Neuronal stem cell (in vitro differentiated cells): ENCODE measurements at places on chromosomes 7 and 10.

DNA sequence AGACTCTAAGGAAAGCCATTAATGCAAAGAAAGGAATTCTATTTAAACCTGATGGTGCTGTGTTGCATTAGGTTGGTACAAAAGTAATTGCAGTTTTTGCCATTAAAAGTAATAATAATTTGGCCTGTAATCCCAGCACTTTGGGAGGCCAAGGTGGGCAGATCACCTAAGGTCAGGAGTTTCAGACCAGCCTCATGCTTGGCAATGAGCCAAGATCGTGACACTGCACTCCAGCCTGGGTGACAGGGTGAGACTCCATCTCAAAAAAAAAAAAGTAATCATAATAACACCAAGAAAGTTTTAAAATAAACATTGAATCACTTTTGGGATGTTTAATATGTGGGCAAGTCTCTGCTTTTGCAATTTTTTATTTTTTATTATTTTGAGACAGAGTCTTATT, 107.3 kb upstream of the FRMD4A start:
- no peak overlapping the region for H3K27ac ChIP-seq
- no peaks in the 10 kb centered on the region for H3K4me1 ChIP-seq
- H3K4me3 ChIP-seq = no peak overlapping the region

DNA sequence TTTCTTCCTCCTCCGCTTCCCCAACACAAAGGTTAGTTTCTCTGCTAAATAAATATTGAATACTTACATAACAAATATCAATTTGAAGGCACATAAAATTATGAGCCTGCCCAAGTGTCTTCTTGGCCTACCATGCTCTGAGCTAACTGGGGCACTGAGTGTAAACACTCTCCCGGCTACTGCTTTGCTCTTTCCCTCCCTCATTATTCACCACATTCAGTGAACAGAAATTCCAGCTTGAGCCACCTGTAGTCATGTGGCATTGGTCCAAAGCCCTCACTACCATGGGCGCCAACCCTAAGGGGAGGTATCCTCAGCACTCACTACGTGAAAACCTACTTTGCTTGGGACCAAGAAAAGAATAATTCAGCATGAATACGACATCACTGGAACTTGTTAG, 409.0 kb downstream of the KCNMA1 start:
- no peak for DNase-seq
- H3K36me3 ChIP-seq = no peaks in the 10 kb centered on the region
- H3K27ac ChIP-seq = no peak overlapping the region

GRCh38 chr7:112779667-112780066, 10.5 kb downstream of the TMEM168 start:
- H3K27me3 ChIP-seq = no peaks in the 10 kb centered on the region
- DNase-seq = no peak

- H3K27ac ChIP-seq = no peak overlapping the region
- no peaks in the 10 kb centered on the region for H3K4me1 ChIP-seq
- H3K4me3 ChIP-seq = no peak overlapping the region
- H3K27me3 ChIP-seq = no peaks in the 10 kb centered on the region
- no peaks in the 10 kb centered on the region for H3K36me3 ChIP-seq
Measured at GRCh38 chr7:92644406-92645113, 54.4 kb upstream of the FAM133B start.

GRCh38 chr7:98840722-98841121, 29.1 kb downstream of the TMEM130 start:
- no peak overlapping the region for H3K4me3 ChIP-seq
- no peak overlapping the region for H3K27ac ChIP-seq
- no peaks in the 10 kb centered on the region for H3K27me3 ChIP-seq
- DNase-seq = no peak
- no peaks in the 10 kb centered on the region for H3K36me3 ChIP-seq
- H3K4me1 ChIP-seq = no peaks in the 10 kb centered on the region

GRCh38 chr7:79376299-79377025, 77.0 kb downstream of the MAGI2 start:
- DNase-seq = no peak
- no peaks in the 10 kb centered on the region for H3K27me3 ChIP-seq
- no peaks in the 10 kb centered on the region for H3K4me1 ChIP-seq

DNA sequence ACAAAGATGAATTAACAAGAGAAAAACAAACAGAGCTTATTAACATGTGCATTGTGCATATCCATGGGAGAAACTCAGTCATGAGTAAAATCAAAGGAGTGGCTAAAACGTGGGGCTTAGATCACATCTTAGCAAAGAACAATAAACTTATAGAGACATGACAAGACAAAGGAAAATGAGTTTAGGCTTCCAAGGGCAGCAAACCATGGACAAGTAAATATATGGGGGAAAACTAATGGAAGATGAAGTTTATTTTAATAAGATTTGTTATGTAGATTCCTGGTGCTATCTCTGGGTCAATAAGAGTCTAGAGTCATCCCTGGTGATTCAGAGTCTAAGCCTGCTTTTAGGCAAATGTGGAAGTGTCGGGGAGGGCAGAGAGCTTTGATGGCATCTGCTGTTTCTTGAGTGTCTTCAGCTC, 87.2 kb upstream of the PLPP4 start:
- no peak overlapping the region for H3K4me3 ChIP-seq
- H3K36me3 ChIP-seq = no peaks in the 10 kb centered on the region
- H3K27me3 ChIP-seq = no peaks in the 10 kb centered on the region
- no peak overlapping the region for H3K27ac ChIP-seq
- H3K4me1 ChIP-seq = no peaks in the 10 kb centered on the region

- no peak overlapping the region for H3K27ac ChIP-seq
- H3K36me3 ChIP-seq = no peaks in the 10 kb centered on the region
- H3K4me1 ChIP-seq = peaks cover 4% of the 10 kb centered on the region
Measured at GRCh38 chr7:28433699-28434219, 21.4 kb downstream of the CREB5 start.

- no peak overlapping the region for H3K4me3 ChIP-seq
- no peaks in the 10 kb centered on the region for H3K4me1 ChIP-seq
- no peak overlapping the region for H3K27ac ChIP-seq
- no peak for DNase-seq
- H3K27me3 ChIP-seq = peaks cover 6% of the 10 kb centered on the region
Measured at GRCh38 chr10:69272624-69273023, 5.7 kb upstream of the HK1 start.

DNA sequence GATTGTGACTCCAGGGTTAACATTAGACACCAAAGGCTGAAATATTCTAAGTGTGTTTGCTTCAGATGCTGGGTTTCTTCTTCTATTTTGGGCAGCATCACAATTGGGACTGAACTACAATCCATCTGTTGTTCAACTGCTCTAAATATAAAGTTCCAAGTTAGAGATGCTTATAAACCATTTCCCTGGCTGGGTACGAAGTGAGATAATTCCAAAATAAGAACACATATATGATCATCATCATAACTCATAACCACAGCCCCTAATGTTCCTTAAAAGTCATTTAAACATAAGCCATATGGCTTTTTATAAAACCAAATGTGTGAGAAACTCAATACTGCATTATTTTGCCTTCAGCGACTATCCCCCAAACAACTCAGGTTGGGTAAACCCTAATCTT, 28.8 kb downstream of the DNA2 start:
- DNase-seq = no peak
- no peak overlapping the region for H3K4me3 ChIP-seq
- no peaks in the 10 kb centered on the region for H3K4me1 ChIP-seq
- no peak overlapping the region for H3K27ac ChIP-seq
- no peaks in the 10 kb centered on the region for H3K27me3 ChIP-seq

GRCh38 chr10:86512137-86512536, 9.5 kb downstream of the WAPL start:
- no peak for DNase-seq
- H3K36me3 ChIP-seq = peaks cover 7% of the 10 kb centered on the region
- H3K27me3 ChIP-seq = no peaks in the 10 kb centered on the region
- H3K4me3 ChIP-seq = no peak overlapping the region
- H3K27ac ChIP-seq = no peak overlapping the region

DNA sequence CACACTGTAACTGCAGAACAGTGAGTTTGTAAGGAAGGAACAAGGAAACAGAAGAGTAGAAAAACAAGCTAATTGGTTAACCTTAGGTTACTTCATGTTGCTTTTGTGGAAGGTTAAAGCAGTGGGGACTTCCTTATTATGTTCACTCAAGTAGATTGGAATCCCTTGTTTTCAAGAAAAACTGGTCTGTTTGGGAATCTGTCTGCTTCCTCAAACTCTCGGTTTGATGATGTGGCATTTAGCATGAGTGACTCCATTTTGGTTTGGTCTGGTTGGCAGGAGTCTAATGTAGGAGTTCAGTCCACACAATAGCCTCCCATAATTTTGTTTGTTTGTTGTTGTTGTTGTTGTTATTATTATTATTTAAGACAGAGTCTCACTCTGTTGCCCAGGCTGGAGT, 3.8 kb upstream of the TRIM56 start:
- H3K36me3 ChIP-seq = no peaks in the 10 kb centered on the region
- H3K4me3 ChIP-seq = no peak overlapping the region
- H3K27me3 ChIP-seq = no peaks in the 10 kb centered on the region
- DNase-seq = no peak

DNA sequence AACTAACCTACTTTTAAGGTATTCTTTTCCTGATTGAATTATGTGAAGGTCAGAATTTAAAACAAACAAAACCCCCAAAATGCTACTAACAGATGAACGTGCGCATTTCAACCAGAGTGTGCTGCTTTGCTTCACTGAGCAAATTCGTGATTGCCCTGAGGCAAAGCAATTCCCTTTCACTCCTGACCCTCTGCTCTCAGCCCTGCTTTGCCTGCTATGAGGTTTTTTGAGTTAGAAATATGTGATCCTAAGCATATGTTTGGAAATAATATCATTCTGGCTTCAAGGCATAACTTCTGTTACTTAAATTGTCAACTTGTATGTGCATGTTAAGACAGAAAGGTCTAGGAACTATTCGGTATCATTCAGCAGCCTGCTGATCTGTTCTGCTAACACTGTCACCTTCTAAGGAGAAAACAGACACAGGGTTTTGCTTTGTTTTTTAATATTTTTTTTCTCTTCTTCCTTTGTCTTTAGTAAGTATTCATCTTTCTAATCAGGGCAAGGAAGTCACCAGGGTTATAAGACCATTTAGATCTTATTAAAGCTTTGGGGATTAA, 124.2 kb downstream of the GNAT3 start:
- H3K36me3 ChIP-seq = no peaks in the 10 kb centered on the region
- H3K4me1 ChIP-seq = no peaks in the 10 kb centered on the region
- H3K4me3 ChIP-seq = no peak overlapping the region
- no peak overlapping the region for H3K27ac ChIP-seq

- no peaks in the 10 kb centered on the region for H3K36me3 ChIP-seq
- no peak overlapping the region for H3K4me3 ChIP-seq
- H3K27me3 ChIP-seq = no peaks in the 10 kb centered on the region
- DNase-seq = no peak
Measured at GRCh38 chr7:130281260-130281659, 11.7 kb upstream of the CPA4 start.
